Natural killer cell (primary cell): ENCODE measurements at places on chromosomes 3 and 15.

- DNase-seq = no peak
These were observed 220.9 kb upstream of the SUCLG2 start for GRCh38 chr3:67875338-67875737.

DNA sequence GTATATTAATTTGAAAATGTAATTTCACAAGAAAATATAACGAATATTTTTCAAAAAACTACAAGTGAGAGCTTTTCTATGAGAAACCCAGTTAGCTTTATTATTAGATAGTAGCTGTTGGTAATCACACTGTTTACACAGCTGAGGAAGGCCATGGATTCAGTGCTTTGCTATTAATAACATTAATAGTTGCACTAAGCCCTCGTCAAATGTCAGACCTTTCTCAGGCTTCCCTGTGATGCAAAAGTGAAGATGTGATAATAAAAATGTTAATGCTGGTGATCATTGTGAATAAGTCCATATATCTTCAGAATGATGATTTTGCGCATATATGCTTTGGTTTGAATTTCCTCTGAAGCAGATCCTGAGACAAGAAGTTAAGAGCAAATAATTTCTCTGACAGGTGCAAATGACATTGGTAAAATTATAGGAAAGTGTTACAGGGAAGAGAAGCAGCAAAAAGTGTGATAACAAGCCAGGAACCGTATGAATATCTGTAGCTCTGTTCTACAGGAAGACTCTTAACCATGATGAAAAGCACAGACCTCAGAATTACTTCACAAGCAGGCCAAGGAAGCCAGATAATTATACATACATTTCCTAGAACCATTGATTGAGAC lies 56.5 kb upstream of the CNTN6 start:
- no peak for DNase-seq

GRCh38 chr3:127339928-127340861 lies 52.3 kb upstream of the PRR20G start:
- no peak for DNase-seq

- no peak for DNase-seq
These were observed 612.8 kb downstream of the ZPLD1 start for GRCh38 chr3:103047640-103048039.

- DNase-seq = no peak
These were observed 122.0 kb upstream of the SOX14 start for GRCh38 chr3:137641879-137642704.

DNA sequence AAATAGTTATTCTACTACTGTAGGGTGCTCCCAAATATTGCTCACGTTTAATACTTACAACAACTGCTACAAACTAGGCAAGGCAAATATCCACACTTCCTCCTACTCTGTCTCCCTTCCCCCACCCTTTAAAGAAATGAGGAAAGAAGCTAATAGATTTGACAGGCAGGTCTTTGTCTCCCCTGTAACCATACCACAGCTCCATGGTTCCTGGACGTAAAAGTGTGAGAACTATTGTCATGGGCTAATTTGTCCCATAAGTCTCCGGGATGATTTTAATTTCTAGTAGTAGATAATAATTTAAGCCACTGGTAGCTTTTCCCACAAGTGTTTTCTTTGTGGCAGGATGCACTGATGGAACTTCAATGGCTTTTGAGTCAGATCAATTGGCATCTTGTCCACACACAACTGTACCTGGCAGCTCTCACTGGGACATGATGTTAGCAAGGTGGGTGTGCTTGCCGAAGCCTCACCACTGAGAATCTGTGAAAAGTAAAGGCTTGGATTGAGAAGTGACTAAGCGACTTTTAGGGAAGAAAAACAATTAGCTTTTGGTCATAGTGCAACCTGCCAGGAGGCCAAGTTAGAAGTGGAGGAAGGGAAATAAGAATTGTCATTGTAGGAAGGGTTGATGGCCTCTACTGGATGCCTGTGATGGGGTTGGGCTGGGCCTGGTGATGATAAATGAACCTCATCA lies 1.4 kb upstream of the CPOX start:
- no peak for DNase-seq

DNA sequence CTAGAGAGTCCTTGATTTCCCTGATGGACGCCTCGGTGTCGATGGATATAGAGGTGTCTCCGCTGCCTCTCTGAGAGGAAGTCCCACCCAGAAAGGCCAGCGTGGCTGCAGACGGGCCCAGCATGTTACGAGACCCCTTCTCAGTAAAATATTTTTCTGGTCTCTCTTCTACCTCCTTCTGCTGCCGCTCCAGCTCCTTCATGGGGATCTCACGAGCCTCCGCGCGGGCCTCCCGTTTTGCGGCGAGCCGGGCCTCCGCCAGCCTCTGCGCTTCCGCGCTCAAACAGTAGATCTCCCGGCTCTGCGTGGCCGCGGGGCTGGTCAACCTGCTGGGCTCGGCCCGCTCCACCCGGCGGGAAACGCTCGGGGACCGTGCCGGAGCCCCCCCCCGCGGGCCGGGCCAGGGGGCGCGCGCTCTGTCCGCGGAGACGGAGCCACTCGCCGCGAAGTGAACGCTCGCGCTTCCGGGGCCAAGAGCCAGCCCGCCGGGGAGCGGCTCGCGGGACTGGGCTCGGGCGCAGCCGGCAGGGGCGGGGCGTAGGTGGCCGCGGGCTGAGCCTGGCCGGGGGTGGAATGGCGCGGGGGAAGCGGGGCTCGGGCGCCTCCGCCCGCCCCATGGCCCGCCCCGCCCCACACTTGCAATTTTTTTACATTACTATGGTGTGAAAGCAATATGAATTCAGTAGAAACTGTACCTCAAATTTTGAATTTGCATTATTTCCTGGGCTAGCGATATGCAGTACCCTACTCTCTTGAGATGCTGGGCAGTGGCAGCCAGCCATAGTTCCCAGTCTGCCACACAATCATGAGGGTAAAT lies 10.2 kb upstream of the KCNMB3 start:
- peak; percentile 78 for DNase-seq
